C1 segment of cervical spinal cord (tissue), 14 donors: ENCODE measurements at places on chromosomes 6 and 20.

- DNase-seq: no peak
Measured at GRCh38 chr20:39013662-39014109, 51.5 kb downstream of the DHX35 start.

DNA sequence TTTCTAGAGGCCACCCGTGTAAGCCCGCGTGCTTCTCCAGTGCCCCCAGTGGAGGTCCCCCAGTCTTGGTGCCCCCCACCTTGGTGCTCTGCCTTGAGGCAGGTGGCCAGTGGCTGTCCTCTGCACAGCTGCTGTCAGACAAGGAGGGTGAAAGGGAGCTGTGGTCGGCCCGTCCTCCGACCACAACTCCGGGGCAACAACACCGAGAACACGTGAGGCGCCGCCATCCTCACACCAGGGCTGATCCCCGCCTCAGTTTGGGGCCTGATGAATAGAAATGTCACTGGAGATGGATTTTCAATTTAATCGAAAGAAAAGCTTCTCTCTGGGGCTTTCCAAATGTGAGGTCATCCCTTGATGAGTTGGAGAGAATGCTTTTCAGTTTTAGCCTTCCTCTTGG is 304.6 kb downstream of the CDH4 start:
- no peak for DNase-seq

- no peak for DNase-seq
Measured at GRCh38 chr6:37313723-37314486, 39.9 kb upstream of the RNF8 start.

- no peak for DNase-seq
Measured at GRCh38 chr6:27761391-27761790, 150.8 kb downstream of the OR2B2 start.

GRCh38 chr6:105907991-105908390 is 178.1 kb upstream of the PRDM1 start:
- DNase-seq: no peak

DNA sequence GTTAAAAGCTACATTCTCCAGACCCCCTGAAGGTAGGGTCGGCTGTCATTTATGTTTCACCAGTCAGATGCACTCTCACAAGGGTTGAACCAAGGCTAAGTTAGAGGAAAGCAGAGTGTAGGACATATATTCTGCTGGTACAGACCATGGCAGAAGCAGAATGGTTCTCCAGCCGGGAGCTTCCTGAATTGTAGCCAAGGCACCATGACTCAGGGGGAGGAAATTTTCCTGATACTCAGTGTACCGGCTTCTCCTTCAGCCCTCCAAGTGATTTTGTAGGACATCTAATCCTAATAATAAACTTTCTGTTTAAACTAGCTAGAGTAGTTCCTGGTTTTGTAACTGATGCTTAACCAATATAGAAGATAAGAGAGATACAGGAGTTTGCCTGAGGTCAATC is 14.2 kb upstream of the SLPI start:
- DNase-seq: no peak

- no peak for DNase-seq
Measured at GRCh38 chr6:137878029-137878428, 11.0 kb downstream of the TNFAIP3 start.

- DNase-seq: no peak
Measured at GRCh38 chr20:51434580-51435247, 107.8 kb downstream of the NFATC2 start.

- no peak for DNase-seq
Measured at GRCh38 chr6:135145063-135145800, 35.9 kb upstream of the MYB start.

DNA sequence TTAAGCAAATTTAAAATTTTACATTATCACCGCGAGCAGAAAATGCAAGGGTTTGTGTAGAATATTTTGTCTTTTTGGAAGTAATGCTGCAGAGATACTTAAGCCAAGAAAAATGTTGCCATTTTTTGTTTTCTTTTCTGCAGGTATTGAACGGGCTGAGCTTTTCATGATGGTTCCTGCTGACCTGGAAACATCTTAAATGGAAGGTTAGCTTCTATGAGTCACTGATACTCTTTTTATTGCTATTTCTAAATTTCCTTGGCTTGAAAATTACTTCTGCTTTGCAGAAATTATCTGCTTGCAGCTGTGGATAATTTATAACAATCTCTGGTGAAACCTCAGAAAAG is 12.7 kb downstream of the SYTL3 start:
- DNase-seq: no peak

DNA sequence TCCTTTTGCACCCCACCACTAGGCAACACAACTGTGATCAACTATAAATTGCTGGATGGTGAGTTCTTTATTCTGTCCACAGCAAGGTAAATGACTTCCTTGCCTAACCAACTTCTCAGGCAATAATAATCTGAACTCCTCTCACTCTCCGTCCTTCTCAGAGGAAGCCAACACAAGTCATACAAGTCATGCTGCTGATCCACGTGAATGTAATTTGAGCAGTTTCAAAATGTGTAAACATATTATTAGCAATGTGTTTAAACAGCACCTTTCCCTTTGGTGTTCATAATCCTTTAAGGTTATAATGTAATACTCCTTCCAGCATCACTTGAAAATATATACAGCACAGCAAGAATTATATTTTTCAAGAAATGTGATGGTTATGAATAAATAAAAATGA is 127.9 kb downstream of the QRSL1 start:
- DNase-seq: no peak

GRCh38 chr20:9230406-9230805 is 161.5 kb downstream of the PLCB4 start:
- no peak for DNase-seq

GRCh38 chr6:31538805-31539400 is 2.9 kb downstream of the DDX39B start:
- DNase-seq: no peak

DNA sequence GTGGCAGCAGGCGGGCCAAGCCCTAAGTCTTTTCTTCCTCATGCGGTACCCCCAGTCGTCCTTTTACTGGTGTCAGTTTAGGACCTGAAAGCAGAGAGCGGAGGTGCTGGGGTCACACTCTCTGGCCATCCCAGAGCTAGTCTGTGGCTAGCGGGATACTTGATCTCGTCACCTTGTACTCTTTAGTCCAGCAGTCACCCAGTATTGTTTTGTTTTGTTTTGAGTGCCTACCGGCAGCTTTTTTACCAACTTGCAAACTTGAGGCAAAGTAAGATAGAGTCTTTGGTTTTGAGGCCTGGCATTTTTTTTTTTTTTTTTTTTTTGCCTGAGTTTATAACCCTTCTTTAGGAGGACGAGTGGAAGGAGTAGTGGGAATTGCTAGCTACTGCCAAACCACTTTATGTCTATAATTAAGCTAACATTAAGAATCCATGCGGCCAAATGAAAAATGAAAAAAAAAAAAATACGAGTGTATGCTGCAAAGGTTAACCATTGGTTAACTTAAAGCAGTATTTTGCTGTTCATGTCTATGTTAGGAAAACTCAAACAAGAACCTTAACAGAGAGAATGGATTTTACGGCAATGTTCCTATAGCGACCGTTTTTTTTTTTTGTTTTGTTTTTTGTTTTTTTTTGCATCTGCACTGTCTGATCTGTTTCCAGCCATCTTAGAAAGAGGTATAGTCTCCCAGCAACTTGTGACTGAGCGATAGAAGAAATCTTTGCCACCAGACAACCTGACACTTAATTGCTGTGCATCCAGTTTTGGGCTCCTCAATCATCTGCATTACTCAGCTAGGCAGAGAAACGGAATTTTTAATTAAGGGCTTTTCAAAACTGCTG is 56.9 kb downstream of the FAM217A start:
- DNase-seq: no peak

GRCh38 chr20:50026746-50027575 is 44.2 kb downstream of the SNAI1 start:
- no peak for DNase-seq

DNA sequence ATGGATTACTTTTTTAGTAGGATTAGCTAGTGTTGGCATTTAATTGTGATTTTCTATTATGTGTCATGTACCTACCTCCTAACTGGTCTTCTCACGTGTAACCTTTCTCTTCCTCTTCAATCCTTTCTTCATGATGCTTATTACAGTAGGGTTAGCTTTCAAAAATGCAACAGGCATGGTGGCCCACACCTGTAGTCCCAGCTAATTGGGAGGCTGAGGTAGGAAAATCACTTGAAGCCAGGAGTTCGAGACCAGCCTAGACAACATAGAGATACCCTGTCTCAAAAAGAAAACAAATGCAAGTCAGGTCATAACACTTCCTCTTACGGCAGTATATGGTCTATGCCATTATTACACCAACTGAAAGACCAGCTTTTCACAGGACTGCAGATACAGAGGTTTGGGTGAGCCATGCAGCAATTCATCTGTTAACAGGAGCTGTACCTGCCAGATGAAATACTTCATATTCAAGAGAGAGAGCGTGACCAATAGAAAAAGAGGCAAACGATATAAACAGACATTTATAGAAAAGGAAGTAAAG is 195.0 kb downstream of the TMEM242 start:
- DNase-seq: no peak

DNA sequence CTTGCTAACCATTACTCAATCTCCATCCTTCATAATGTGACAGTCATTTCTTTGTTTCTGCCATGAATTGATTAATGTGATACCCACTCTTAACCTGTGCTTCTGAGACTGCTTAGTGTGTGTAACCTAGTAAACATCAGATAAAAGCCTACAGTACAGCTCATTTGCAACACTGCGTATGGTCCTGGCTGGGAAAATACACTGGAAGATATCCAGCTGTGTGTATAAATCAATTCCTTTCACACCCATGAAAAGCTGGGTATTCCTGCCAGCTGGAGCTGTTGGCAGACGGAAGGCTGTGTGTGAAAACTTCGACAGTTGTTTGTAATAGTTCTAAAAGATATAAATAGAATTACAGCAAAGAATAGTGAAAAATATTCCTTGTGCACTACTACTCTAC is 509.2 kb downstream of the FRK start:
- no peak for DNase-seq

DNA sequence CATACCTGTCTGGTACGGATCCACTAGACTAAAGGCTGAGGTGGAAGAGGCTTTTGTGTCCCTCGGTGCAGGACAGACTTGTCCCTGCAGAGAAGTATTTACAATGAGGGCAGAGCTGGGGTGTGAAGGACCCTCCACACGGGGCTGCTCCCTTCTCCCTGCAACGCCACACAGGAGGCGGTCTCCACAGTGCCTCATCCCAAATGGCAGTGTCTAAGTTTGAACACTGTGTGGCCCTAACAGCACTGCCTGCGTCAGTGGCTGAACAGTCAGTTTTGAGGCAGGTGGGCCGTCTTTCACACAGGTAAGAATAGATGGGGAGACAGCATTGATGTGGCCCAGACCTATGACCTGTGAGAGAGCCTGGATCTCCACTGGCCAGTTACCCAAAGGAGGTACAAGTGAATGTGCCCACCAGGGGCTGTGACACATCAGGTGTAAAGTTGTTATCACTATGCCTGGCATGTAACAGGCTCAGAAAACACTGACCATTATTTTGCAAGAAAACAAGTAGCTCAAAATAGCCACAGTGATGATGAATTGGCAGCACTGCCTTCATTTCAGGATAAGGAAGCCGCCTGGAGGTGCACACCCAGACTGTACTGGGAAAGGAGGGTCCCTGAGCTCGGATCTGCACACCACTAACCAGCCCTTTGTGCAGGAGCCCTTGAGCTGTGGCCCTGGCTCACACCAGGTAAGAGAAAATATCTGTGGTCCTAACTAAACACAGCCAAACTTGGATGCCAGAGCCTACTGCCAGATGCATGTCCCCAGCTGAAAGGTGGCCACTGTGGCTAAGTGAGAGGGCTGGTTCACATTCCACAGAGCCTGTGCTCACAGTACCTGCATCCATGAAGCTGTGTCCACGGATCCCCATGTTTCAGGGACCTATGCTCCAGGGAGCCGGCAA is 246.7 kb downstream of the DLL1 start:
- DNase-seq: no peak

- DNase-seq: no peak
Measured at GRCh38 chr6:11283629-11284028, 51.2 kb upstream of the NEDD9 start.

DNA sequence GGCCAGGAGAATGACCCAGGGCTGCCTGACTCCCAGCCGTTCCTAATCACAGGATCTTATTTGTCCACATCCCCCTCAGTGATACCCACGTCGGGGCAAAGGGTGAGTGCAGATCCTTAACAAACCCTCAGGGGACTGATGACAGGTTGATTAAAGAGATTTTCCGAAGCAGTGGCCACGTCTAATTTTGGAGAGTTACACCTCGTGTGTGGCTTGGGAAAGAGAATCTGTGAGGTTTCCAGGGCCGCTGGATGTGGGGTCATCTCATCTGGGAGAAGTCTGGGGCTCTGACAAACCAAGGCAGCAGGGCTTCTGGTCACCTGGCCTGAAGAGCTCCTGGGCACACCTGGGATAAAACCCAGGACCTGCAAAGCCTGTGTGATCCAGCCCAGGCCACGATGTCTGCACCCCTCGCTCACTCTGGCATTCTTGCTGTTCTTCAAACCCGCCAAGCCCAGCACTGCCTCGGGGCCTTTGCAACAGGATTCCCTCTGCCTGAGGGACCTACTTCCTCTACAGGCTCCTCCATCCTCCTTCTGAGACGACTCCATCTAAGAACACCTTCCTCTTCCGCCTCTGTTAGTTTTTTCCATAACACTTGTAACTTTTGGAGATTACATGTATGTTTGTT is 4.7 kb downstream of the JPH2 start:
- DNase-seq: no peak

DNA sequence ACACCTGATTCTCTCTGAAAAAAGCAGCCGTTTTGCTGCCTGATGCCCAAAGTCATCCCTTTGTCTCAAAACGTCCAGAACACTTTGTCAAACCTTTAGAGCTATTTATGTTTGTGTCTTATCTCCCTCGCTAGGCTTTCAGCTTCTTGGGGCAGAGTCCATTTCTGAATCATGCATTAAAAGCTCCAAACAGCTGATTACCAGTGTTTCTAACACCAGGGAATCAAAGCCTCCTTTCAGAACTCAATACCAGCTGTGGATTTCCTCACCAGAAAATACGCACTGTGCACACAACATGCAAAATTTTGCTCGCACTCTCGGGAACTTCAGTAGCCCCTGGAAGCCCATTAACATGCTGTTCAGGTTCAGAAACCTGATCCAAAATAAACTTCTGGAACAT is 333.3 kb downstream of the HACE1 start:
- no peak for DNase-seq

DNA sequence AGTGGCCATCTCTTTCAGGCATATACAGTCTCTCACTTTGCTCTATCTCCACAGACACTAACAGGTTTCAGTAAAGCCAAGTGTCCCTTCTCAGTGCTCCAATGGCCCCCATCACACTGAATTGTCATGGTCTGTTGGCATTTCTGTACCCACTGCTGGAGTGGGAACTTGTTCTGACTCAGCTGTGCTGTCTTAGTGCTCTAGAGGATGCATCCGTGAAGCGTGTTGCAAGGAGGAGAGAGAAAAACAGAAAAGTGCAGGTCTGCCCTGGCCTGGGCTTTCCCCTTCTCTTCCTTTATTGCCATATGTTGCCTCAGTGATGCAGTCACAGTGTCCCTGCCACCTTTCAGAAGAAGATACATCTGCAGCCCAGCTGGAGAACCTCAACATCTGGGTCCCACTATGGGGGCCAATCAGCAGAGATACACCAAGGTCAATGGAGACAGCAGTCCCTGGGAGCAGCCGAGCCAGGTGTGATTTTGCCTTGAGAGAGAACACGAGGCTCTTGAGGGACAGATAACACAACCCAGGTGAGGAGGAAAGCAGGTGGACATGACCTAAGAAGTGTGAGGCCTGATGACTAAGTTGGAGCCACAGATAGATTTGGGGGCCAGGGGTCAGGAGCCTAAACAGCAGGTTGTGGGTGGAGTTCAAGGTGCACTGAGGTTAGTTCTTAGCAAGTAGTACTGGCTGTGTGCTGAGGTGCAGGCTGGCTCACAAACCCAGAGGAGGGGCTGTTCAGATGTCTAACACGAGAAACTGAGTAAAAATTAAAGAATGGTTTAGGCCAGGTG is 5.6 kb upstream of the PLCG1 start:
- no peak for DNase-seq

- no peak for DNase-seq
Measured at GRCh38 chr6:20879526-20879925, 345.3 kb downstream of the CDKAL1 start.
